ENCODE measurements at places on chromosomes 13 and 19.

GRCh38 chr19:45405435-45406225, 761 bp upstream of the PPP1R13L start:
- DNase-seq = peak; percentile 78

- no peak for DNase-seq
Observed at GRCh38 chr19:16146112-16146511, 2.6 kb downstream of the HSH2D start.

DNA sequence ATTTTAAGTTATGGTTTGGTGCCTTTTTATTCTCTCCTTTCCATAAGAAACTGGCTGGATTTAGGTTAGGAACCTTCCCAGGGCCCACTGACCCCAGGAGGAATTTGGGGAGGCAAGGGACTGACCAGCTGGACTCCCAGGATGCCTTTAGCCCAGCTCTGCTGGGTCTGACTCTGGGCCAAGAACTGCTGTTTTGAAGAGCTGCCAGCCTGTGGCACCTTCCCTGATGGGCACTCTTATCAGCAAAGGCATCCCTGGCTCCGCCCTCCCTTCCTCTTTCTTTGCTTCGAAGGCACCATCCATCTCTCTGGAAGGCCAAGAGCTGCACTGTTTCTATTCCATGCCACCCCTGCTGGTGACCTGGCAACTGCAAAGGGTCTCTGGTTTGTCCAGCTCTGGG, 174.7 kb downstream of the POU4F1 start:
- no peak for DNase-seq

DNA sequence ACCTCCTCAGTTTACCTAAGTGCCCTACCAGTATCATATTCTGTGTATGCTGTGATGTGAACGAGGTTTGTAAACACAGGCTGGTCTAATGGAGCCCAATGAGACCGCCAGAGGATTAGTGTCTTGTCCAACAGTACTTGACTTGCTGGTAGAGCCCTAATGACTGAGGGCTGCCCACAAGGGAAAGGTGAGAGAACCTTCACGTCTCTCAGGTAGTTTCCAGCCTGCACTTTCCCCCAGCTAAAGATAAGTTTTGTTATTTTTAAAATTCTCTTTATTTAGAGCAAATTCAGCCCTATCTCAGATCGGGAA, 498 bp upstream of the RBM26 start:
- DNase-seq = no peak

DNA sequence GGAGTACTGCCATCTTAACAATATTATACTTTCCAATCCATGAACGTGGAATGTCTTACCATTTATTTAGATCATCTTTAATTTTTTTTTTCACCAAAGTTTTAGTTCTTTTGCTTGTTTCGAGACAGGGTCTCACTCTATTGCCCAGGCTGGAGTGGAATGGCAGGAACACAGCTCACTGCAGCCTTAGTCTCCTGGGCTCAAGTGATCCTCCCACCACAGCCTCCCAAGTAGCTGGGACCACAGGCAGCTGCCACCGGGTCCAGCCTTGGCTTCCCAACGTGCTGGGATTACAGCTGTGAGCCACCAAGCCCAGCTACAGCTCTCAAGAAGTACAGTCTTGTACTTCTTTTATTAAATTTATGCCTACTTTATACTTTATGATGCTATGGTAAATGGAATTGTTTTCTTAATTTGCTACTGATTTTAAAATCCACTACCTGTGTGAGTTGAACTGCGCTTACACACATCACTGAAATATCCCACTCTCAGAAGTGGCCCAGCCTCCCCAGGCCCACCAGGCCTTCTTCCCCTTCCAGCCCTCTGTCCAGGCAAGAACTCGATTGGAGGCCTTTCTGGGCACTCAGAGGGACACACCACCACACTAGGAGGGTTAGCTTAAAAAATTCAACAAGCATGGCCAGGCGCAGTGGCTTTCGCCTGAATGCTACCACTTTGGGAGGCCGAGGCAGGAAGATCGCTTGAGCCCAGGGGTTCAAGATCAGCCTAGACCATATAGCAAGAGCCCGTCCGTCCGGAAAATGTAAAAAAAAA, 1.0 kb upstream of the PGLS start:
- no peak for DNase-seq

GRCh38 chr13:112113851-112114250, 46.9 kb downstream of the SOX1 start:
- DNase-seq = no peak

GRCh38 chr13:52165411-52165810, 6.0 kb upstream of the NEK3 start:
- DNase-seq = no peak

GRCh38 chr19:56140583-56141416, at the start of gene ZNF444:
TSS of gene ZNF444 (plus strand) at chr19:56141287. CDS start at chr19:56146912, 5,625 bp downstream.
- peak; percentile 99 for DNase-seq

DNA sequence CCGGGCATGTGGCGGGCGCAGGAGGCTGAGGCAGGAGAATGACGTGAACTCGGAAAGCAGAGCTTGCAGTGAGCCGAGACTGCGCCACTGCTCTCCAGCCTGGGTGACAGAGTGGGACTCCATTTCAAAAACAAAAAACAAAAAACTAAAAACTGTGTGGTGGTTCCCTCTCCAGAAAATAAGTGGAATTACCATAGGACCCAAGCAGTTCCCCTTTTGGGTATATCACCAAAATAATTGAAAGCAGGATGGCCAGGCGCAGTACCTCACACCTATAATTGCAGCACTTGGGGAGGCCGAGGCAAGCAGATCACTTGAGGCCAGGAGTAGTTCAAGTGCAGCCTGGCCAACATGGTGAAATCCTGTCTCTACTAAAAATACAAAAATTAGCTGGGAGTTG, 15.7 kb upstream of the LDLR start:
- DNase-seq = no peak

- no peak for DNase-seq
Observed at GRCh38 chr13:51784097-51784496, 19.9 kb downstream of the DHRS12 start.

- no peak for DNase-seq
Observed at GRCh38 chr13:29509999-29510589, 85.4 kb downstream of the SLC7A1 start.

DNA sequence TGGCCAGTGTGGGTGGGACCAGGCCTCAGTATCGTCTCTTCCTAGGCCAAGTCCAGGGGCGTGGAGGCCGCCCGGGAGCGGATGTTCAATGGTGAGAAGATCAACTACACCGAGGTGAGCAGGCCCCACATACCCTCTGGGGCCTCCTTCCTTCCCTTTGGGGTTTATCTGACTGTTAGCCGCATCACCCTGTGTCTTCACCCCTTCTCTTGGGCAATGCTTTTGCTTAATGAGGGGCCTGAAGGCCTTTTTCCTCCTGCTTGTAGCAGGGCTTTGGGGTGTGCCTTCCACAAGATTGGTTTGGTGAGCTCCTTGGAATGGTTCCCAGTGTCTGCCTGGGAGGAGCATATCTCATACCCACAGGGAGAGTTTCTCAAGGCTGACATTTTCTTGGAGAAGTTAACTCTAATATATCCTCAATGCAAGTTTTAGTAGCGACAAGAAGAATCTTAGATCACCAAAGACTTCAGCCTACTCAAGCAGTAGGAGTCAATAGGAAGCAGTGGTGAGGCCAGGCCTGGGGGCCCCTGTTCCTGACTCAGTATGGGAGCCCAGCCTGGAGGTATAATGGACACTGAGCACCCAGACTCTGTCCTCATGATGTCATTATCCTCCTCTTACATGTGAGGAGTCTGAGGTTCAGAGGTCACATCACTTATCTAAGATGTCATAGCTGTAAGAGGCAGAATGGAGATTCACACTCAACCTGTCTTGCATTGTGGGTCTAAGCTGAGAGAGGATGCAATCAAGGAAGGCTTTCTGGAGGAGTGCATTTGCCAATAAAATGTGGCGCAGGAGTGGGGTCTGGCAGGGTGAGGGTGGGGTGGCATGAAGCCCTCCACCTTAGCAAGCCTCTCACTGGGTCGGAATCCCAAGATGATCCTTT, 2.0 kb downstream of the GPI start:
- DNase-seq = no peak

DNA sequence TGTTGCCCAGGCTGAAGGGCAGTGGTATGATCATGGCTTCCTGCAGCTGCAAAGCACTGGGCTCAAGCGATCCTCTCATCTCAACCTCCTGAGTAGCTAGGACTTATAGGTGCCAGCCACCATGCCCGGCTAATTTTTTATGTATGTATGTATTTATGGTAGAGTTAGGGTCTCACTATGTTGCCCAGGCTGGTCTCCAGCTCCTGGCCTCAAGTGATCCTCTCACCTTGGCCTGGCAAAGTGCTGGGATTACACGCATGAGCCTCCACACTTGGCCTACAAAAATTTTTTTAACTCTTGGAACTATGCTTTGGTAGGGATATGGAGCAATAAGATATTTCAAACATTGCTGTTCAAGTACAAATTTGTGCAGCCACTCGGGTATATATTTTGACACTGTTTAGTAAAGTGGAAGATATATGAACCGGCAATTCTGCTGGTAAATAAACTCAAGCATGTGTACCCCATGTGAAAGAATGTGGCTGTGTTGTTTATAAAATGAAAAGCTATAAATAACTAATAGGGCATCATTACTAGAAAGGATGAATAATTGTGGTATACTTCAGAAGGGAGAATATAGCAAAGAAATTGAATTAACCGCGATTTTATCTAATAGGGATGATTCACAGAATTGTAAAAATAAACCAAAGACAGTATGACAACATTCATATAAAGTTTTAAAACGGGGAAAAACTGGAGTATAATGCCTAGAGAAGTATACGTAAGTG, 1.1 kb downstream of the ZNF566 start:
- DNase-seq = no peak

DNA sequence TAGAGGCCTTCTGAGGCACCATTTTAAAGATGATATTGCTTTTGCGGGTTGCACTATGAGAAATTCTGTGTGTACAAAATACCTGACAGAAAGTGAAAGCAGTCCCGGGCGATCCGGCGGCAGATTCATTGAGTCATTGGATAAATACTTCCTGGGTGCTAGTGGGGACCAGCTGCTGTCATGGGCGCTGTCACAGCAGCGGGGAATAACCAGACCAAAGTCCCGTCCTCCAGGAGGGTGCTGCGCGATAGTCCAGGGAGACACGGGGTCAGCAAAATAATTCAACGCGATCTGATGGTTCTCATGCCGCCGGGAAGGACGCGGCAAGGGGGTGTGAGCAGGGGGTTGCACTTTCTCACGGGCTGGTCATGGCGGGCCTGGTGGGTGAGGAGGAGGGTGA, 13.5 kb downstream of the ZFR2 start:
- DNase-seq = no peak

- DNase-seq = no peak
Observed at GRCh38 chr19:16446724-16447368, 24.9 kb downstream of the EPS15L1 start.

- DNase-seq = no peak
Observed at GRCh38 chr19:6500837-6501739, 1.0 kb downstream of the TUBB4A start.

DNA sequence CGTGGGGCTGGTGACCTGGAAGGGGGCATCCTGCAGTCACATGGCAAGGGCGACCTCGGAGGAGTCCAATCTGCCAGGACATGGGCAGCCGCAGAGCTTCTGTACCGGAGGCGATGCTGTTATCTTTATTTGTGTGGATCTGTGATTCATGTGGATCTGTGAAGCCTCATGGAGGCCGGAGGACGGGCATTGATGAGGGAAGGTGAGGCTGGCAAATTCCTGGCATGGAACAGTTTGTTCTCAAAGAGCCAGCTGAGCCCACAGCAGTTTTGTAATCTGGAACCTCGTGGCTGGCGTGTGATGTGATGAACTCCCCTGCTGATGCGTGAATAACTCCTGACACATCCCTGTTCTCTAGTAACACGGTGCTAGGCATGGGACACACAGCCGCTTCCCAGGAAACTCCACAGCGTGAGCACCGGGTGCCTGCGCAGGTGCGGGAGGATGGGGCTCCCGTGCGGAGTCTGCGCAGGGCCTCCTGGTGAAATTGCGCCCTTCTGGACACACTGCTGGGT, 40.4 kb downstream of the ATP11A start:
- no peak for DNase-seq

- peak; percentile 40 for DNase-seq
Observed at GRCh38 chr19:35557539-35558399, 5.7 kb downstream of the ATP4A start.
